Anterior cingulate cortex (tissue), 58 donors: ENCODE measurements at places on chromosomes 16 and 17.

- DNase-seq, result no peak
Observed at GRCh38 chr17:49899191-49899485, 51.3 kb upstream of the TAC4 start.

- no peak for DNase-seq
Observed at GRCh38 chr16:56974549-56975300, 13.0 kb downstream of the CETP start.

- no peak for DNase-seq
Observed at GRCh38 chr16:73083271-73083670, 35.3 kb upstream of the ZFHX3 start.

- DNase-seq, result no peak
Observed at GRCh38 chr16:86844695-86845094, 266.3 kb downstream of the FOXL1 start.

DNA sequence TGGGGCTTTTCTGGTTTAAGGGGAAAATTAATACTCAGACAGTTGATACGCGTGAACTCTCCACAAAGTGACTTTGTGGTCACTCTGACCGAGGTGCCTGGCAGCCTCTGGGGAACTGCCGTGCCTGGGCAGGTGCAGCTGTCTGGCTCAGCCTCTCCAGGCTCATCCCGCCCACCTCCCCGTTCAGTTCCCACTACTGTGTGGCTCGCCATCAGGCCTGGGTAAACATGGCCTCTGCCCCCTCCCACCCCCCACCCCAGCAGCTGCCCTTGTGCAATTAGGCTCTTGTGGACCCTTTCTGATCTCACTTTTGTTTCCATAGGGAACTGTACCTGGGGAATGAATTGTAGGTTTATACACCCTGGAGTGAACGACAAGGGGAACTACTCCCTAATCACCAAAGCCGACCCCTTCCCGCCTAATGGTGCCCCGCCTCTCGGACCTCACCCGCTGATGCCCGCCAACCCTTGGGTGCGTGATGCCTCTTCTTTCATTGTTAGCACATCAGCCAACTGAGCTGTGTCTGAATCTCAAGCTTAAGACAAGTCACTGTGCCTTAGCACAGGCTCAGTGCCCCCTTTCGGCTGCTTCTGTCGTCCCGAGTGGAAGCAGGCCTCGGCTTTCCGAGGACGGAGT, 27.8 kb downstream of the ZC3H18 start:
- DNase-seq, result no peak

DNA sequence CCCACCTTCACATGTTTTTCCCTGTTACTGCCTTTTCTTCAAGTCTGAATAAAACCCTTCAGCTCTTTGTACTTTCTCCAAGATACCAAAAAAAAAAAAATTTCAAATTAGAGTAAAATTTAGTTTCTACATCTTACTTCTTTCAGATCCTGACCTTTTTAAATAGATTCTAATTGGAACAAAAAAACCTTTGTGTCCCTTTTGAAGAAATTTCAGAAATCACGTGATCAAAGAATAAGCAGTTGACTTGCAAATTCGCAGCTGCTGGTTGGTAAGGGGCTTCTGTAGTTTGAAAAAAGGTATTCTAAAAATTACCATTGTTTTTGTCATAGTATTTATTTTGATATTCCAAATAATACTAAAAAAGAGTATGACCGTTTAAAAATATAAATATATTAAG, 71.7 kb downstream of the CDC27 start:
- no peak for DNase-seq

DNA sequence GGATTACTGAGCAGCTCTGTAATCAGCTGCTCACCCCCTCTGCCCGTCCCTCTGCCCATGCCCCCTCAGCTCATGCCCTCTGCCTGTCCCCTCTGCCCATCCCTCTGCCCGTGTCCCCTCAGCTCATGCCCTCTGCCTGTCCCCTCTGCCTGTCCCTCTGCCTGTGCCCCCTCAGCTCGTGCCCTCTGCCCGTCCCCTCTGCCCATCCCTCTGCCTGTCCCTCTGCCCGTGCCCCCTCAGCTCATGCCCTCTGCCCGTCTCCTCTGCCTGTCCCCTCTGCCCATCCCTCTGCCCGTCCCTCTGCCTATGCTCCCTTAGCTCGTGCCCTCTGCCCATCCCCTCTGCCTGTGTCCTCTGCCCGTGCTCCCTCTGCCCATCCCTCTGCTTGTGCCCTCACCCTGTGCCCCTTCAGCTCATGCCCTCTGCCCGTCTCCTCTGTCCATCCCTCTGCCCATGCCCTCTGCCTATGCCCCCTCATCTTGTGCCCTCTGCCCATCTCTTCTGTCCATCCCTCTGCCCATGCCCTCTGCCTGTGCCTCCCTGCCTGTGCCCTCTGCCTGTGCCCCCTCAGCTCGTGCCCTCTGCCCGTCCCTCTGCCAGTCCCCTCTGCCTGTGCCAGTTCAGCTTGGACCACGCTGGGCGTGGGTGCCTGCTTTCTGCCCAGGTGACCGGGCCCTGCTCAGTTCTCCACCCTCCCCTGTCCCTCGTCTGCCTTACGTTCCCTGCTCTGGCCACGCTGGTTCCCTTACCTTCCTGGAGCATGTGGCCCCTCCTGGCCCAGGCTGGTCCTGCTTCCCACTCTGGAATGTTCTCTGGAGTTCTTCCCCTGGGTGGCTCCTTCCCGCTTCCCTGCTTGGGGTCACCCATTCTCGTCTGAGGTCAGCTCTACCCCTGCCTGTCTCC, 97.6 kb downstream of the NPIPB11 start:
- no peak for DNase-seq

DNA sequence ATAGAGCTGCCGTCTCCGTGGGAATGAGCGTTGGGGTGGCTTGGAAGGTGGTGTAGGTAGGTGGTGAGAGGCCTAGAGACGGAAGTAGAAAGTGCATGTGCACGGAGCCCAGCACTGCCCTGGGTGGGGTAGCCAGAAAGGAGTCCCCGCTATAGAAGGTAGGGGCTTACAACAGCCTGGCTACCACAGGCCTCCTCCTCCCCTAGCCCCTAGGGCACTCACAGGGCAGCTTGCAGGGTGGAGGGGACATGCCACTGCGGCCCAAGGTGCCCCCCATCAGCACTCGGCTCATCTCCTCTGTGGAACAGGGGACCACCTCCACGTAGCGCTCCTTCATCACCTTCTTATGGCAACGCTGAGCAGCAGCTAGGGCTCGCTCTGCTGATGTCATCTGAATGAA, 5.0 kb downstream of the ESRP2 start:
- DNase-seq, result no peak

DNA sequence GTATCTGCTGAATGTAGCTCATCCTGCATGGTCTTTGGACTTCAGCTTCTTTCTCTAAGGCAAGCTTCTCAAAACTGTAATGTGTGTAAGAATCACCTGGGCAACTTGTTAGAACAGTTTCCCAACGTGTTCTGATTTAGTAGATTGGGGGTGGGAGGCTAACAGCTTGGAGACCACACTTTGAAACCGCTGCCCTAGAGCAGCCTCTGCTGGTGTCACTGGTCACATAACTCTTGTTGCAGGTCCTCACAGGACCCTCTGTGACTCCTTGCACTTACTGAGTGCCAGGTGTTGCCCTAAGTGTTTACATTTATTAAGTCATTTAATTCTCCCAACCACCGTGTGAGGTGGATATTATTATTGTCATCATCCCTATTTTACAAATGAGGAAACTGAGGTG, 9.9 kb downstream of the SLC35G3 start:
- no peak for DNase-seq

DNA sequence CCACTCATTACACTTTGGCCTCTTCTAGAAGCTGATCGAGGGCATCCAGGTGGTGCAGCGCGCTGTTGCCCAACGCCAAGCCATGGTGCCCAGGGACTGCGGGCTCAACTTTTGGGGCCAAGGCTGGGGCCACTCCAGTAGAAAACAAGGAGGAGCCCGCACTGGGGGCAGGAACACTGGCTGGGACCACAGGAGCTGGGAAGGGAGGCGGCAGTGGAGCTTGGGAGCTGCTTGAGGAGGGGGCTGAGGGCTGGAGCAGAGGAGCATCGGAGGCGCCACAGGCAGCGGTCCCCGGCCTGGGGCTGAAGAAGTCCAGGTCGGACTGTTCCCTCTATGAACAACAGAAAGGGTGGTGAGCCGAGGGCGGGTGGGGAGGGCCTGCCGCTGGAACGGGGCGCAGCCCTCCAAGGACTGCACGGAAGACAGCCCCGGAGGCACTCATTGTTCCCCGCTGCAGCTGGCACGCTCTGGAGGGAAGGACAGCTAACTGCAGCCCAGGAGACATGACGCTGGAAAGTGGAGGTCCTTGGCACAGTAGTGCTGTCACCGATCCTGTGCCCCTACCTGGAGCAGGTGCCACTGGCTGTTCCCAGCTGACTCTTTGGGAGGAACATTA, 21.5 kb downstream of the GGA3 start:
- DNase-seq, result no peak

DNA sequence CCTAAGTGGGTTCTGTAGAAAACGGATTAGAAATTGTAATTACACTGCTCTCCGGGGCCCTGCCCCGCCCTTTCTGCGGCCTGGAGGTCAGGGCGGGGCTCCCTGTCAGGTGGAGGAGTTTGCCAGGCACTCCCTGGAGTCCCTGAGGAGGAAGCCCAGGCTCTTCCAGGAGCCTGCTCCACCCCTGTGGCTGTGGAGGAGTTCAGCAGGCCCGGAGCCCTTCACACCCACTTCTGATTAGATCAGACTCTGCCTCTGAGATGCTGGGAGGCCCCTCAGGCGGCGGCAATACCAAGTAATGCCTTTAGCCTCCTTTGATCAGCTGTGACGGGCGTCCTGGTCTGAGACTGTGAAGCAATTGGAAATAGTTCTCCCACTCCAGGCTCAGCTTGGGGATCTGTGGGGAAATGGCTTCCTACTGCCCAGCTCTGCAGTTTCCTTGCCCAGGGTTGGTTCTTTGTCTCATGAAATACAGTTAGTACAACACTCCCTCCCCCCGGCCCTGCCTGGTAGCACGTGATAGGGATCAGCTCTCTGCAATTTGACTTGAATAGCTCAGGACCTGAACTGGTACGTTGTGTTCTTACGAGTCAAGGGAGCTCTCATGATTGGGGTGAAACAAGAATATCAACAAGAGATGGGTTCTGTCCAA, 22.3 kb downstream of the BAIAP2 start:
- DNase-seq, result peak; percentile 60

- DNase-seq, result no peak
Observed at GRCh38 chr16:31472709-31473203, 804 bp downstream of the TGFB1I1 start.

- no peak for DNase-seq
Observed at GRCh38 chr16:66207139-66207882, 159.2 kb upstream of the CDH5 start.

GRCh38 chr17:2814481-2815341, 18.5 kb downstream of the RAP1GAP2 start:
- DNase-seq, result no peak

DNA sequence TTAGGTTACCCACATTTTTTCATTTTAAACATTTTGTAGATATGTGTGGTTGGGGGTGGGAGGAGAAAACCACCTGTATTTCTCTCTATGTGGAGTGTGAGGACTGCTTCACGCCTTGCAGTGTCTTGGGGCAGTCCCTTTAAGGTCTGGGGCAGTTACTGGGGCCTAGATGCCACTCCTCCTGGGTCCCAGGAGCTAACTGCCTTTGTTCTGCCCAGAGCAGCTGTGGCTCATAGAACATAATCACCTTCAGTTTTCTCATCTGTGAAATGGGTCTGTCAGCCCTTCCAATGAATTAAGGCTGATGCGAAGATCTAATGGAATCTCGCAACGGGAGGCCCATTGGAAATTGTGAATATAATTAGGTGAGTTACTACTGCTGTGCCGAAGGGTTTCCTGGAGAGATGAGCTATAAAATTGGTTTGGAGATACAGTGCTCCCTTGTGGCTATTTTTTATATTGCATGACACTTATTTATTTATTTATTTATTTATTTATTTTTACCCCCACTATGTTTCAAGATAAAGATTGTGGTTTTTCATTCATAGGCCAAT, 22.9 kb downstream of the DHRS7C start:
- no peak for DNase-seq

GRCh38 chr17:41556306-41556705, 15.6 kb downstream of the KRT9 start:
- DNase-seq, result no peak

DNA sequence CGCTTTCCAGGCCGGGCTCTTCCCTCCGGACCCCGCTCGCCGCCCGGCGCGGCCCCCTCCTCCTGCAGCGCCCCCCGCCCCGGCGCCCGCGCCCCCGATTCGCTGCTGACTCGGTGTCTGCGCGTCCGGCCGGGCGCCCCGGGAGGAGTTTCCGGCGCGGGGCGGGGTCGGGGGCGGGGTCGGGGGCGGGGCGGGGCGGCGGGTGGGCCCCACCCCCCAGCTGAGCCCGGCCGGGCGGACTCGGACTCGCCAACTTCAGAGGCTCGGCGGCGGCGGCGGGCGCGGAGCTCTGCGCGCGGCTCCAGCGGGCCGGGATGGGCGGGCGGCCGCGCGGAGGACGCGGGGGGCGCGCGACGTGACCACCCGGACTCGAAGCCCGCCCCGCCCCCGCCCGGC, at the start of gene METRNL:
Gene METRNL (plus strand): TSS at position 258 of the 396 bp plus-strand sequence. CDS start 207 bp downstream, outside the sequence.
- DNase-seq, result peak; percentile 29

DNA sequence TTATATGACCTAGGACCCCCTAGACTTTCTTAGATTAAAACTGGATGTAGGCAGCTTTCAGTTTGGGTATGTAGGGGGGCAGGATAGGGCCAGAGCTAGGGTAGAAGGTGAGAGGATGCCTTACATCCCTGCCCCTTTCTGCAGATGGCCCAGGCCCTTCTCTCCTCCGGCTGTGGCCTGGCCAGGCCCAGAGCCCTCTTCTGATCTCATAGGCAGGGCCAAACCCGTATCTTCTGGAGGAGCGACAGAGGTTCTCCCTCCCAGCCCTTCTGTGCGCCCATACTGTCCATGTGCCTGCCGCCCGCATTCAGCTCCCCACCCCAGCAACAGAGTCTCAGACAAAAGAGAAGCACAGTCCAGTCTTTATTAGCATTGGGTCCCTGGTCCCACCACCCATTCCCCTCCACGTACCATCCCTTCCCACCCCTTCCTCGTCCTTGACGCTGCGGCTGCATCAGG, 2.0 kb upstream of the TSPOAP1 start:
- DNase-seq, result no peak

- no peak for DNase-seq
Observed at GRCh38 chr16:78660795-78661194, 561.3 kb downstream of the WWOX start.

GRCh38 chr17:933312-934073, 46.1 kb downstream of the NXN start:
- no peak for DNase-seq

DNA sequence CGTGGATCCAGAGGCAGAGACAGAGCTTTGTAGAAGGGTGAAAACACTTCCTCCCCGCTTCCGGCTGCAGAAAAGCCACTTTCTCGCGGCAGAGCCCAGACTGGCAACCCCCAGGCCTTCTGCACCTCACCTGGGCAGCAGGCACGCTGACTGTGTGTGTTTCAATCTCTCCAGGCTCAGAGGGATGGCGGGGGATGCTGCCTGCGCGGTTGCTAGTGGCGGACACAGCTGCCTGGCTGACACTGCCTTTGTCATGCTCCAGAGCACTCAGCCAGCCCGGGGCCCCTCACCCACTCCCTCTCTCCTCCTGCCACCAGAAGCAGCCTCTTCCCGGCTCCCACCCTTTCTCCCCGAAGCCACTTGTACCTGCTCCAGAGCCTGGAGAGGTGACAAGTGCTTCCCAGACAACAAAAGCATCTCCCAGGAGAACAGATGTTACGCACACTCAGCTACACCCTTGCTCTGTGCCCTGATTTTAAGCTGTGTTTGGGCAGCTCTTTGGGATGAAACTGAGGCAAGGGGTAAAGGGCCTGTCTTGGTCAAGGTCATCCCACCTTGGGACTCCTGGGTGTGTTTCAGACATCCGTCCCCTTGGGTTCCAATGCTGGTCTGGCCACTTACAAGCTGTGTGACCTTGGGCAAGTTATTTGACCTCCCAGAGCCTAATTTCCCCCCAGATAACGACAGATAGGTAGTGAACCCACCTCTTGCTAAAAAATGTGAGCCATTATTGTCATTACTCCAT, 9.2 kb upstream of the GLIS2 start:
- no peak for DNase-seq

GRCh38 chr17:36674278-36674650, 72.9 kb downstream of the MRM1 start:
- DNase-seq, result no peak
